ENCODE measurements at places on chromosomes 13 and 19.

DNA sequence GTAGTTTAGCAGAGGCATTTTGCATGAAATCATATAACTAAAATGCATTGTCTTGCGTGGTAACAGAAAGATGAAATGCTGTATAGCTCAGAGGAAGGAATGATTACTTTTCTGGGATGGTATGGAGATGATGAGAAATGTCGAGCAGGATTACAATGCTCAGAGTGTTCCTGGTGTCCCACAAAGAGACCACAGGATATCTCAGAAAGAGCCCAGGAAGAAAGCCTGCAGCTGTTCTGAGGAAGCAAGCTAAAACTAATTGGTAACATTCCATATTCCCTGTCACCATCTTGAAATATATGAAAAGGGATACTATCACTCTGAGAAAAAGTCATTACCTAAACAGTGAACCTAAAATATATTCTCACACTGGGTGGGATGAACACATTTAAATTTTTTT, 233.1 kb downstream of the POU4F1 start:
- no peak for DNase-seq

DNA sequence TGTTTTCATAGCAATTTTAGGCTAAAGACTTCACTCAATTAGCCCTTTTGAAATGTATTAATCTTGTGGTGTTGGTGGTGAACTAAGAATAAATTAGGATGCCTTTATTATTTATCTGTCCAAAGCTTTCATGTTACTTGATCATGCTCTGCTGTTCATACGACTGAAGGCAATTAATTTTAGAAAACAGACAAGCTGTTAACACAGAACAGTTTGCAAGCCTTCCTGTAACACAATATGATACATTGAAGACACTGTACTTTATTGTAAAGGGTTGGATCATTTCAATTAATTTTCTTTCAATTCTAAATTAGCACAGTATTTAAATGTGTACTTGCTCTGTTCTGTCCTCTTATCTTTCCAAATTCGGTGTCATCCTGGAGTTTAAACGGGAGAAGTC, 794.3 kb upstream of the MIR17HG start:
- DNase-seq, result no peak

- DNase-seq, result no peak
Measured at GRCh38 chr19:2039959-2040646, 10.9 kb downstream of the MKNK2 start.

- no peak for DNase-seq
Measured at GRCh38 chr13:56953965-56954364, 186.8 kb upstream of the PRR20A start.

- DNase-seq, result peak; percentile 43
Measured at GRCh38 chr13:27830010-27830409, 37.7 kb downstream of the GSX1 start.
